ENCODE measurements at places on chromosomes 12 and 14.

- no peak for DNase-seq
These were observed 10.0 kb downstream of the CDCA4 start for GRCh38 chr14:105010891-105011291.

DNA sequence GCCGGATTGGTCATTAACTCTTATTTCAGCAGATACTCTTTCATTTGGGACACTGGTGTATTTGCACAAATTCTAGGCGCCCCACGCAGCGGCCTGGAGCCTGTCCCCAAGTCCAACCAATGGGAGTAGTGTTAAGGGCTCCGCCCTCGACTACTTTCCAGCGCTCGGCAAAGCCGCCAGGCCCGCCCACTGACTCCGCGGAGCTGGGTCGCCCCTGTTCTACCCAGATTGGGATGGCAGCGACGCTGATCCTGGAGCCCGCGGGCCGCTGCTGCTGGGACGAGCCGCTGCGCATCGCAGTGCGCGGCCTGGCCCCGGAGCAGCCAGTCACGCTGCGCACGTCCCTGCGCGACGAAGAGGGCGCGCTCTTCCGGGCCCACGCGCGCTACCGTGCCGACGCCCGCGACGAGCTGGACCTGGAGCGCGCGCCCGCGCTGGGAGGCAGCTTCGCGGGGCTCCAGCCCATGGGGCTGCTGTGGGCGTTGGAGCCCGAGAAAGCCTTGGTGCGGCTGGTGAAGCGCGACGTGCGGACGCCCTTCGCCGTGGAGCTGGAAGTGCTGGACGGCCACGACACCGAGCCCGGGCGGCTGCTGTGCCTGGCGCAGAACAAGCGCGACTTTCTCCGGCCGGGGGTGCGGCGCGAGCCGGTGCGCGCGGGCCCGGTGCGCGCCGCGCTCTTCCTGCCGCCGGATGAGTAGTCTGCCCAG lies at the start of gene ACOT6:
Gene ACOT6, plus strand, starts transcription at position 179 of the 707 bp plus-strand sequence. Its CDS starts 55 bp downstream, at position 234.
- DNase-seq, result peak; percentile 40

- no peak for DNase-seq
These were observed 47.0 kb upstream of the LGR5 start for GRCh38 chr12:71392521-71393145.

GRCh38 chr12:47321436-47321835 lies 241.7 kb upstream of the AMIGO2 start:
- DNase-seq, result no peak

- no peak for DNase-seq
These were observed 40.9 kb upstream of the GSG1 start for GRCh38 chr12:13144266-13144828.

DNA sequence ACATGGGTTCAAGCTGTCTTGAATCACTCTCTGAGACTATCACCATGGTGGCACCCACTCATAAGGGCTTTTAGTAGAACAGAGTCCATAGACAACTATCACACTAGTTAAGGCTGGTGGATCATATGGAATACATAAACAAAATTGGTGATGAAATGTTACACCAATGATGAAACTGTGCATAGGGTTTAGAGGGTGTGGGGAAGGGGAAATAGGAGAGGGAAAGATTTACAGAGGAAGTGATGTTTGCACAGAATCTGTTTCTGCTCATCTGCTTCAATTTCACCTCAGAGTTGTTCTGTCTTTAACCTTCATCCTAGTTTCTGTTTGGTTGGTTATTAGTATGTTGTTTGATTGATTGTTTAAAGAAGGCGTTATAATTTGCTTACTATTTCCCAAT lies 2.4 kb upstream of the RXYLT1 start:
- DNase-seq, result no peak

DNA sequence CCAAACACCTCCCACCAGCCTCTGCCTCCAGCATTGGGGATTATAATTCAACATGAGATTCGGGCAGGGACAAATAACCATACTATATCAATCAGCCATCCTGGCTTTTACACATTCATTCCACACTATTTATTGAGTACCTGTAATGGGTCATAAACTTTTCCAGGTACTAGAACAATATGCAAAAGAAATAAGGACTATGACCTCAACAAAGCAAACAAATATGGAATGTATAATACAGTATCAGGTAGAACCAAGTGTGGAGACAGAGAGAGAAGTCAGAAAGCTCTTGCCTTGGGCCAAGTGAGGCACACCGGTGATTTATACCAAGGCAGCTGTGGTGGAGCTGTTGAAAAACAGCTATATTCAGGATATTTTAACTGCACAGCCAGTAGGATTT lies 116.3 kb downstream of the TSPAN8 start:
- no peak for DNase-seq

DNA sequence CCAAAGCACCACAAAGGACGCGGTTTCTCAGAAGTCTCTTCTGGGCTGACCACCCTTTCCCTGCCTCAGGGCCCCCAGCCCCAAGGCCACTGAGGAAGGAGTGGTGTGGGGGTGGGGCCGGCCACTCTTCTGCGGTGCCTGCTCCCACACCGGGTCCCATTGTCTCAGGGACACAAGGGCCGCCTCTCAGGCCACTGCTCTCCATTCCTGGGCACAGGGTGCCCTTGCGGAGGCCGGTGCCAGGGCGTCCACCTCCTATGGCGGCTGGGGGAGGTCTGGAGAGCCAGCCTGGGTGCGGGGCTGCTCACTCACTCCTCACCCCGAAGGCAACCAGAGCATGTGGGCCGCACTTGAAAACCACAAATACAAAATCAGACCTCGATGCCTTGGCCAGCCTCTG lies 44.1 kb downstream of the PRIMA1 start:
- no peak for DNase-seq

Measured in effector CD8-positive, alpha-beta T cell (primary cell).